ENCODE measurements at places on chromosomes 2 and 18. TPM values are rescaled to one million over a fixed set of nuclear protein-coding genes. Genes with fewer than 3 reads are reported as not detected.

- DNase-seq = no peak
Measured at GRCh38 chr2:191917430-191917881, 70.6 kb upstream of the CAVIN2 start.

DNA sequence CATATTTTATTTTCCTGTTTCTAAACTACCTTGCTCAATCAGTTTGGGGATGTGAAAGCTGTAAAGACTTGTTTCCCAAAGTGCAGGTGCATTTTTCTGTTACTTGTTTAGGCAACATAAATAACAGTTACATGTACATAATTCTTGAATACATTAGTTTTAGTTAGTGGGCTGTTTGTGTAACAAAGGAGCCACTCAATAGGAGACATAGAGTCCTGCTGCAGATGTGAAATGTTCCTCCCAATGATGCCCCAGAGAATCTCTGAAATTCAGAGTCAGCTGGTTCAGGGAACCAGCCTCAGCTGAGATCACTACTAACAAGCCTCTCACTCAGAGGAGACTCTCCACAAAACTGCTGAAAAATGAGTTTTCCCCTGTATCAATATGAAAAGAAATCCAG is 91.5 kb upstream of the TWSG1 start:
- no peak for DNase-seq

- no peak for DNase-seq
Measured at GRCh38 chr2:189407281-189408209, 33.7 kb upstream of the WDR75 start.

The DCTN1 gene
- 190 TPM for total RNA-seq

DNA sequence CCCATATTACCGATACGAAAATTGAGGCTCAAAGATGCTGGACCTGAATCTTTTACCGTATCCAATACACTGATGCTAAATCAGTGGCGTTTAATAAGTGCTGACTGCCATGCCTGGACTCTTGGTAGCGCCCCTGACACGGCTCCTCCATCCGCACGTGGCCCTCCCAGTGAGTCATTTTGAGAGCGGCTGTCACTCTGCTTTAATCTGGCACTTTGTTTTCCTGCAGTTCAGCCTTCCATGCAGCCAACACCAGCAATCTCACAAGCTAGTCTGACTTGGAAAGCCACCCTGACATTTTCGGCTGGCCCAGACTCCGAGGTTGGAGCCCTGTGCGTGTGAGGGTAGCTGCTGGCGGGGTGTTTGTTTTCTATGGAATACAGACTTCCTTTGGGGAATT is 155.1 kb upstream of the LMAN1 start:
- no peak for DNase-seq

DNA sequence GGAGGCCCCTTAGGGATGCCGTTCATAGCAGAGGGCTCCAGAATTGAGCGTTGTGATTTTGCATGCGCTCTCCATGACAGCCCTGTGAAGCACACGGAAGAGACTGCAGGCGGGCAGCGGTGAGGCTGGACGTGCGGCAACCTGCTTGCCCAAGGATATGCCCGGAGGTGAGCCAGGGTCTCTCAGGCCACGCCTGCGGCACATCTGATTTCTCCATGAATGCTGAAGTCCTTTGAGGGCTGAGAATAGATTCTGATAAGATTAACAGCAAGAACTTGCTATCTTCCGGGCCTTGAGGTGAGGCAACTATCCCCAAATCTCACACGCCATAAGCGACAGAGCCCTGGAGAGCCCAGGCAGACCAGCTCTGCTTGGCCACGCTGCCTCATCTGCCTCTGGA is 55.6 kb upstream of the LAMA1 start:
- DNase-seq = no peak

DNA sequence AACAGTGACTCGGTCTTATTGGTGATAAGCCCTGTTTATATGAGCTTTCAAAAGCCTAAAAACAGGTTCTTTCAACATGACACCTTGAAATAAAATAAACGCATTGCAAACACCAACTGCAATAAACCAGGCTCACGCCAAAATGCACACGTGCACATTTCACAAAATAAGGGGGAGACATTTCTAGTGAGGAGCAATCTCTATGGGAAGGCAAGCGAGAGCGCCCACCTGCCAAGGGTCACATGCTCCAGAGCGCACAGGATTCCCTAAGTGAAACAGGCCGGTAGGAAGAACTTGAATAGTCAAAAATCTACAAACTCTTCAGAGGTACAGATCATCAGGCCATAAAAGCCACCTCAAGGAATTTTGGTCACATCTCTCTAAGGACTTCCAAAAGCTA is 1.9 kb downstream of the PID1 start:
- no peak for DNase-seq

The REG3G gene
- total RNA-seq = not detected

- DNase-seq = no peak
Measured at GRCh38 chr2:28357055-28357454, 35.6 kb upstream of the FOSL2 start.

DNA sequence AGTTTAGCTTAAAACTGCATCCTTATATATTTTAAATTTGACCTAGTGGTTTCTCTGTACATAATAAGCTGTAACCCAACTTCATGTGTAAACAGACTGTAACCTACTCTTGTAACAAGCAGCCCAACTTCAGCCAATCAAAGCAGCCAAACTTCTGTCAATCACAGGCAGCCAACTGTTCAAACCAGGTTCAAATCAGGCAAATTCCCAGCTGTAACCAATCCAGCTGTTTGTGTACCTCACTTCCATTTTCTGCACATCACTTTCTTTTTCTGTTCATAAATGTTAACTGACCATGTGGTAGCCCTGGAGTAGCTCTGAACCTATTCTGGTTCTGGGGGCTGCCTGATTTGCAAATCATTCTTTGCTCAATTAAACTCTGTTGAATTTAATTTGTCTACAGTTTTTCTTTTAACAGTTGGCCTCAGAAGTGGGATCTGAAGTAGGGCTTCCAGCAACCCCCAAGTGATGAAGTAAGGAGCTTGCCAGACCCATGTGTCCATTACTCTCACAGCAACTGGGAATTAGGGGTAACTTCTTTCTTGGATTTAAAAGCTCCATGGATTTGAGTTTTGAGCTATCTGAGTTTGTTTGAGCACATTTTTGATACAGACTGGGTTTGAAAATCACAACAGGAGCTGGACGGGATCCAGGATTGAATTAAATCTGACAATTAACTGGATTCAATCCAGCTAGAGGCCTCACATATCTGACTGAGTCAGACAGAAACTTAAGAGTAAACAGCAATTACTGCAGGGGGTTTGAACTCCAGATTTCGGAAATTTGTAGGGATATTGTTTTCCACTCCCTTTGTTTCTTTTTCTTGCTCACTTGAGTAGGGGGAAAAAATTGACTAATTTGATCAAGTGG is 1569.7 kb upstream of the SLC39A10 start:
- DNase-seq = no peak

GRCh38 chr18:79555885-79556284 is 123.7 kb upstream of the CTDP1 start:
- DNase-seq = no peak

GRCh38 chr18:44679914-44680272 is 795 bp upstream of the SETBP1 start:
- no peak for DNase-seq

The CD207 gene
- not detected for total RNA-seq

The LAPTM4A gene
- 123 TPM for total RNA-seq

The M1AP gene
- total RNA-seq = not detected

- no peak for DNase-seq
Measured at GRCh38 chr2:127044977-127045661, 61.8 kb downstream of the BIN1 start.

- no peak for DNase-seq
Measured at GRCh38 chr18:36849288-36850006, 20.5 kb downstream of the KIAA1328 start.
